Fibroblast of skin of back (primary cell): ENCODE measurements at places on chromosomes 3 and 15.

DNA sequence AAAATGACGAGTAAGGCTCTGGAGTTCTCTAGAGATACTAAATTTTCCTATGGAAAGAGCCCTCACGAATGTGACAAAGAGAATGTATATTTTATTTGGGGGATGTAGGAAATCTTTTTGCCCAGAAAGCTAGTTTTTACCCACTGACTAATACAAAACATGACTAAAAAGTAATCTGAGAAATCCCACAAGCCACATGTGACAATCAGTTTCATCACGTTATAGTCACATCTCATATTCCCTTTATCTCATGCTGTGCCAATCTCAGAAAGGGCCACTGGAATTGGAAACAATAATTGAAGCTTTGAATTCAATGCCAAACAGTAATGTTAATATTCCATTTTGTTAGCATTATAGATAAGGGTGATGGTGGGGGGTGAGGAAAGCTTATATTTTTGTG, 509.0 kb upstream of the GOLIM4 start:
- DNase-seq: peak; percentile 17

GRCh38 chr3:72678380-72678779, 169.9 kb downstream of the SHQ1 start:
- no peak for DNase-seq

GRCh38 chr15:25863111-25863967, at the start of gene ATP10A:
TSS of gene ATP10A (minus strand) at chr15:25863327. CDS start at chr15:25863096, 231 bp downstream.
- DNase-seq: peak; percentile 76

DNA sequence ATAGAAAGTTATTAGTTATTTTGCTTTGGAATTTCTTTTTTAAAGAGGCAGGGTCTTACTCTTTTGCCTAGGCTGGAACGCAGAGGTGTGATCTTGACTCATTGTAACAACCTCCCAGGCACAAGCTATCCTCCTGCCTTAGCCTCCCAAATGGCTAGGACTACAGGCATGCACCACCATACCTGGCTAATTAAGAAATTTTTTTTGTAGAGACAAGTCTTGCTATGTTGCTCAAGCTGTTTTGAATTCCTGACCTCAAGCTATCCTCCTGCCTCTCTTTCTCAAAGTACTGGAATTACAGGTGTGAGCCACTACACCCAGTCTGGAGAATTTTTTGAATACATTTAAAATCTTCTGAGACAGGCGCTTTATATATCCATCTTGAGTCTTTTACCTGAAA, 49.5 kb downstream of the IQGAP1 start:
- DNase-seq: no peak

DNA sequence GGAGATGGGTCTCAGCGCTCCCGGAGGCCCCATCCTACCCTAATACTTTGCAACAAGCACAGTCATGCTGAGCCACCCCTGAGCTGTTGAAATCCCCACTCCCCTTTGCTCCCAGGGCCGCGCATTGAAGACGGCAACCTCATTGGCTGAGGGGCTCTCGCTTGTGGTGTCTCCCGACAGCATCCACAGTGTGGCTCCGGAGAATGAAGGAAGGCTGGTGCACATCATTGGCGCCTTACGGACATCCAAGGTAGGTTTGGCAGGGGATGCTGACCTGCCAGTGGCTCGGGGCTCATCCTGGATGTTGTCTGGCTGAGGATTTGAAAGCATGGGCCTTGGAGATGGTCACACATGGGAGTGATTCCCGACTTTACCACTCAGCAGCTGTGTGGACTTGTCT, 5.9 kb downstream of the TMEM43 start:
- no peak for DNase-seq

DNA sequence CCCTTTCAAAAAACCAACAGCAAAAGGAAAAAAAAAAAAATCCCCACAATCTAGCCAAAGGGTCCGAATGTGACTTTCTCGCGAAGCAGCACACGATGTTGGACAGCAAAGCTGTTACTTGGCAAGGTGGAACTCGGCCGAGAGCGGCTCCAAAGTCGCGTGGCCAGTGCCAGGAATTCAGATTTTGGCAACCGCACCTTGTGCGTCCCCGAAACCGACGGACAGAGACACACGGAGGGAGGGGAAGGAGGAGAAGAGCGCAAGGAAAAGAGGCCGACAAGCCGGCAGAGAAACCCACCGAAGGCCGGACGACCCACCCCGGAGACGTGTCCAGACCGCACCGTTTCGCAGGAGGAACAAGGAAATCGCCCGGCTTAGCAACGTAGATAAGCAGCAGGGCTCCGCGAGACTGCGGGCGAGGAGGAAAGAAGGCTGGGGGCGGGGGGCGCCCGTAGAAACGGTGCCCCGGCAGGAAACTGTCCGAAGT, 517.3 kb downstream of the MECOM start:
- peak; percentile 17 for DNase-seq

- DNase-seq: no peak
Observed at GRCh38 chr15:90816401-90817116, 51.8 kb upstream of the FURIN start.

DNA sequence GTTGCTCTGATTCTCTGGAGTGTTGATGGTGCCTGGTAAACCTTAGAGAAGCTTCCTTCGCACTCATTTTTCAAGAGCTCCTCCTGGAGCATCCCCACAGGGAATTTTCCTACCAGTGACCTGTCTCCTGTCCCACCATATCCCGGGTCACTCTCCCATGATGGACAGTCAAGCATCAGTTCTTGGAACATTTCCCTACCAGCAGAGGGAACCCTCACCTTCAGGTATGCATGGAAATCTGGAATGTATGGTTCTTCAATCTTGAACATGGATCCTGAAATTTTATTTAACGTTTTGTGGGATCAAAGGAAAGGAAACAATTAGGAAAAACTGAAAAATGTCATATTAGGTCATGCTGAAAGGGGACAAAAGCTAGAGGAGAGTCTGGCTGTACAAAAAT, 153.8 kb downstream of the SPATA16 start:
- no peak for DNase-seq

DNA sequence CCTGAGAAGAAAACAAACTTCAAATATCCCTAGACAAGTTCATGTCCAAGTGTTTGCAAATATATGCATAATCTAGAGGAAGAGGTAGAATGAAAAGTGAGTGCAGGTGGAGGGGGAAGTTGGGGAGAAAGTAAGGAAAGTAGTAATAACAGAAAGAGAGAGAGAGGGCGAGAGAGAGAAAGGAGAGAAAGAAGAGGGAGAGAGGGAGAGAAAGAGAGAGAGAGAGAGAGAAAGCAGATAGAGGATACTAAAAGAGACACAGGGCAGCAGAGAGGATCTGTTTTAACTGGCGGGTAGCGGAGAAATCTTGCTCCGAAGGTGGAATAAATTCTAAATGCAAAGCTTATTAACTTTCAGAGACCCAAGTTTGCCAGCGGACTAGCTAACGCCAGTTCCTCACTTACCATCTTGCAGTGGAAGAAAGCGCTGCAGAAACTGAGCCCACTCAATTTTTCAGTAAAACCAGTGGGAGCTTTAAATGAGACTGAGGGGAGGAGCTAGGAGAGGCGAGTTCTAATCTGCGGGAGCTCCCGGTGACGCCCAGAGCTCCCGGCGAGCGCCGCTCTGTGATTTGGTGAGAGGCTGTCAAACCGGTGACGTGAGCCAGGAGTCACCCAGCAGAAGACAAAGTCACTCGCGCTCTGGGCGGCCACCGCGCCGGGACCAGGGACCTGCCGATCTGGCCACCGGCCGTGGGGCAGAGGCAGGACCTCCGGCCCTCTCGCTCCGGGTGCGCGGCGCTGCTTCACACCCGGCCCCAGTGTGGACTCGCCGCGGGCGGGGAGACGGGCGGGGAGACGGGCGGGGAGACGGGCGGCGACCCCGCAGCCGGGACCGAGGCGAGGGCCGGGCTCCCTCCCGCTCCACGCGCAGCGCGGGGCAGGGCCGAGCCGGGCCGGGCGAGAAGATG, at the start of gene GMNC:
Gene GMNC, minus strand, starts transcription at position 486 of the 910 bp plus-strand sequence. Its CDS starts 79 bp downstream, at position 407.
- peak; percentile 73 for DNase-seq

DNA sequence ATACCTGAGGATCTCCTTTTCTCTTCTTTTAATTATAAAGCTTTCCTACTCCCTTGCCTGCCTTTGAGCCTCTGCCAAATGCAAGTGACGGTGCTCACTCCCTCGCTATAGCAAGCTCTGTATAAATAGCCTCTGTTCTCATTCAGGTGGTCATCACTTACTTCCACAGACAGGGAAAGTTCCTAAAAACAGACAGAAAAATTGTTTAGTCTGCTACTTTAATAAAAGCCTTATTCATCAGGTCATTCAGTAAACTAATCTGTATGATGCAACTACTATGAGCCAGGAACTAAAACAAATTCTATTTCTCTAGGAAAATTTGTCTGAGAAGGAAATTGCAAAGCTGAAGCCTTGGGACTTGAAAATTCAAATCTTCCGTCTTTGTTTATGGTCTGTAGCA, 10.2 kb upstream of the DLG1 start:
- peak; percentile 74 for DNase-seq

DNA sequence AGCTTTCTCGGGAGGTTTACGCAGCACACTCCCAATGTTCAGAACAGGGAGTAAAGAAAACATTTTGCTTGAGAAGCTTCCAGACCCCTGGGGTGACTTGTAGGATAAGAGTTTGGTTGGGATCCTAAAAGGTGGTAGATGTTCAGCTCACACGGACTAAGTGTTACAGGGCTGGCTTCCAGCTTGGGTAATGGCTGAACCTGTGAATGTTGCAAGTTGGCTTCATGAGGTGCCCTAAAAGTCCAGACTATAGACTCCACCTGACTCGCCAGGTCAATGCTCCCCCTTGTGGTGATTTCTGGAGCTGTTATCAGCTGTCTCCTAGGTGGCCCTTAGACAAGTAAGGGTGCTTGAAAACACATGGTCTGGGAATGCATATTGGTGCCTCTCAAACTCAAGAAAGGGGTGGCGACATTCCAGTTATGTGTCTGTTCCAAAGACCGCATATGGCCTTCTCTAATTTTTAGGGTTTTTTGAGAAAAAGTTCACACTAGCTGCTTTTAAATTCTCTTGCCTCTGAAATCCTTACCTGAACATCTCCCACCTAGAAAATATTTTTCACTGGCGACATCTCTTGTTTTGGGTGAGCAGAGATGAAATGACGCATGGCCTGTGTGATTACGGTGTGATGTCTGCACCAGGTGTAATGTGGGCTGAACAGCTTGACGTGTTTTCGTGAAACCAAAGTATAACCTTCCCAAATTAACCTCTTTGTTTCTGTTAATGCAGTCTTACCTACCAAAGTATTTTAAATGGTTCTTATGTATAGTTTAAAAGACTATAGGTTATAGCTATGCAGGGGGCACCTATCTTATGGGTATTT, 175.7 kb upstream of the KBTBD8 start:
- peak; percentile 50 for DNase-seq

- DNase-seq: no peak
Observed at GRCh38 chr15:100334905-100335304, 6.9 kb downstream of the ADAMTS17 start.

DNA sequence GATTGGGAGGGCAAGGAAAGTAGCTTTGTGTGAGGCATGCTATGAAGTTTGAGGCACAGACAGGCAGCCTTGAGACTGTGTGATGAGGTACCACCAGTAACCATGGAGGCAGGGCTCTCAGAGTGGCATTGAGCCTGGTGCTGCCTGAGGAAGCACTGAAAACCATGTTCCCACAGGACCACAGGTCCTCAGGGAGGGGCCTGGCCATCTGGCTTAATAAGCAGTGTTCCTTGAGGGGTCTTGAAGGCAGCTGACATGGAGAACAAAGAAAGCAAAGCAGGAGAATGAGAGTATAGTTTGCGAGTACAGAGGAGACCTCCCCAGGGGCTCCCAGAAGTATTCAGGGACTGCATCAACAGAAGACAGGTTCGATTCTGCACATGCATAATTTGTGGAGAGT, 346.6 kb downstream of the EPHB1 start:
- no peak for DNase-seq

- no peak for DNase-seq
Observed at GRCh38 chr3:187758318-187758955, 13.2 kb upstream of the BCL6 start.

DNA sequence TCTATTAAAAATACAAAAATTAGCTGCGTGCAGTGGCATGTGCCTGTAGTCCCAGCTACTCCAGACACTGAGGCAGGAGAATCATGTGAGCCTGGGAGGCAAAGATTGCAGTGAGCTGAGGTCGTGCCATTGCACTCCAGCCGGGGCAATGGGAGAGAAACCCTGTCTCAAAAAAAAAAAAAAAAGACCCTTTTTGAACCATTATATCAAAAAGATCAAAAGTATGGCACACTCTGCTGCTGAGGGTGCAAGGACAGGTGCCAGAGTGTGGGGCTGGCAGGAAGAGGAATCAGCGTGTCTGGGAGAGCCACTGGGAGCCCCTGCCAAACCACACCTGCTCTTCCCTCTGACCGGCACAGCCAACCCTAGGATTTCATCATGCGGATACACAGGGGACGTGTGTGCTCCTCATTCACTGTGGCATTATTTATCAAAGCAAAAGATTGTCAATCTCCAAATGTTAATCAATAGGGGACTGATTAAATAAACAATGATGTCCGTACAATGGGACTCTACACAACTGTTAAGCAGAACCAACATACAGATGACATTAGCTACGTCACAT, 147.3 kb upstream of the TLE3 start:
- DNase-seq: no peak

DNA sequence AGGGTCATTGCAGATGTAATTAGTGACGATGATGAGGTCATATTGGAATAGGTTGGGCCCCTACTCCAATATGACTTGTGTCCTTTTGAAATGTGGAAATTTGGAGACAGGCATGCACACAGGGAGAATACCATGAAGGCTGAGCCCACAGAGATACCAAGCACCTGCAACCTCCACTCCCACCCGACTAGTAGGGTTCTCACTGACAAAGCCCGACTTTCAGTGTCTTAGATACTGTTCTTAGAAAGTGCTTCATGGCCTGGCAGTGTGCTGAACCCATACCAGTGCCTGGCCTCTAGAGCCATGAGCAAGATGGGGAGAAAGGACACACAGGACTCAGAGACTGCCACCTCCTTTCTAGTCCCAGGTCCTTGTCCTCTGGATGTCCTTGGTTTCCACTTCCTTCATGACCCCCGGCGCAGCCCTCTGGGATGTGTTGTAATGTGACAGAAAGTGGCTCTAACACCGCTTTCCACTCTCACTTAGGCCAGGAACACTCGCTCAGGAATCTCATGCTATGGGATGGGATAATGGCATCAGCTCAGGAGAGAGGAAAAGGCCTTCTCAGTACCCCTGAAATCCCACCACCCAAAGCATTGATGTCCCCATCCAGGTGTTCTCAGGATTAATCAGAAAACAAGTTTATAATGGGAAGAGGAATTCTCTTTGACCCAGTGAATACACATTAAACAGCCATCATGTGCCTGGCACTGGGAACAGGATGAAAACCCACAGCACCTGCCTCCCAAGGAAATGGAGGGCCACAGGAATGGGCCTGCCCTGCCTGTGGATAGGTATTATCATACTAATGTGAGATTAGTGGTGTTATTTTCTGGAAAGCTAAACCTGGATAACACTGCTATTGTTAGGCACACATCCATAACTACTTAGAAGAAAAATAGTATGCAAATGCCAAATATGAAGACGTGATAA, 59.9 kb downstream of the RPL39L start:
- no peak for DNase-seq
